CD8-positive, alpha-beta memory T cell (primary cell): ENCODE measurements at places on chromosomes 16 and 17.

DNA sequence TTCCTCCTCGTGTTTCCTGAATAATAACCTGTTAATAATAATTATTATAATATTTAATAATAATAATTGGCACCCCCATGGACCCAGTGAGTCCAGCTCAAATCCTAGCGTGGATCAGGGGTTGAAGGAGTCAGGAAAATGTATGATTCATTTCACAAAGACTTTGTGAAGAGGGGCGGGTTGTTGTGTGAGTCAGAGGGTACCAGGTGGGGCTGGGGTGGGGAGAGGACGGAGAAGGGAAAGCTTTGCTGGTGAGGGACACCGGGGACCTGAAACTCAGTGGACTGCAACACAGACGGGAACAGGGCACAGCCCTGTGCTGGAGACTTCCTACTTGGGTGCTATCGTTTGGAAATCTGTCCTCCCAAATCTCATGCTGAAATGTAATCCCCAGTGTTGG lies 3.1 kb upstream of the ADORA2B start:
- DNase-seq, result no peak

DNA sequence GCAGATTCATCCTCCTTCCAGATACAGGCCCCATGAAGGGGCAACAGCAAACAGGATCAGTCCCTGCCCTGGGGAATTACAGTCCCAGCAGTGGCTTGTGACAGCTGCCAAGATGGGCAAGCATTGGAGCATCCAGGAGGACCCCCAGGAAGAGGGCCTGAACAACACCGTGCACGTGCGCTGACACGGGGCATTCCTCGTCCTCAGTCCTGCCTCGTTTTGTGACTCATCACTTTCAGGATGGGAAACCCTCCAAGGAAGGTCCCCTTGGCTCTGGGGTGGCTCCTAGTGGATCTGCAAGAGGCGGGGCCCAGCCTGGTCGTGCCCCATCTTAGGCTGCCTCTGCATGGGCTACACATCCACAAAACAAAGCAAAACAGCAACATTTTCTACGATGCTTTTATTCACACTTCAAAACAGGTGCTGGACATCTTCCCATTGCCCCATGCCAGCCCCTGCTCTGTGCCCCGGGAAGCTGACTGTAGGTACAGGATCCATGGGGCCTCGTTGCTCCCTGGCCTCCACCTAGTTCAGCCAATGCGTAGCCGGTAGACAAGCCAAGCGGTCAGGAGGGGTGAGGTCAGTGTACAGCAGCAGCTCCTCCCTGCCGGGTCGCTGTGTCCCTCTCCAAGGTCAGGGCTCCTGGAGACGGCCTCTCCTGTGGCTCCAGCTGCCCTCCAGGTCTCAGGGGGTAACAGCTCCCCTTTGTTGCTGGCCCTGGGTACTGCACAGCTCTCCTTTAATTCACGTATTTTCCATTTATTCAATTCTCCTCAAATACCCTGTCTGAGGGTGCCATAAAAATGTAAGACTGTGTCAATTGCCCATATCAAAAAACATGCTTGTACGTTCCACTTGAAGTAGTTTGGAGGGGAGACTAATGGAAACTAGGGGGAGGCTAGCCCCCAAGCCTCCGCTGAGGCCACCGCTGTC lies 32.2 kb downstream of the ACTG1 start:
- no peak for DNase-seq

- no peak for DNase-seq
Measured at GRCh38 chr16:57083485-57084126, 8.8 kb upstream of the CPNE2 start.

GRCh38 chr16:23863511-23864422 lies 28.0 kb downstream of the PRKCB start:
- DNase-seq, result peak; percentile 52

- no peak for DNase-seq
Measured at GRCh38 chr17:2181206-2181896, 122.2 kb downstream of the SMG6 start.

GRCh38 chr17:18100616-18101015 lies 7.9 kb upstream of the MYO15A start:
- no peak for DNase-seq

- no peak for DNase-seq
Measured at GRCh38 chr17:48202959-48203358, 95.4 kb downstream of the SNX11 start.

GRCh38 chr16:2846511-2847310 lies 11.3 kb downstream of the PRSS22 start:
- no peak for DNase-seq

- DNase-seq, result peak; percentile 92
Measured at GRCh38 chr16:50547340-50548124, 664 bp upstream of the NKD1 start.

DNA sequence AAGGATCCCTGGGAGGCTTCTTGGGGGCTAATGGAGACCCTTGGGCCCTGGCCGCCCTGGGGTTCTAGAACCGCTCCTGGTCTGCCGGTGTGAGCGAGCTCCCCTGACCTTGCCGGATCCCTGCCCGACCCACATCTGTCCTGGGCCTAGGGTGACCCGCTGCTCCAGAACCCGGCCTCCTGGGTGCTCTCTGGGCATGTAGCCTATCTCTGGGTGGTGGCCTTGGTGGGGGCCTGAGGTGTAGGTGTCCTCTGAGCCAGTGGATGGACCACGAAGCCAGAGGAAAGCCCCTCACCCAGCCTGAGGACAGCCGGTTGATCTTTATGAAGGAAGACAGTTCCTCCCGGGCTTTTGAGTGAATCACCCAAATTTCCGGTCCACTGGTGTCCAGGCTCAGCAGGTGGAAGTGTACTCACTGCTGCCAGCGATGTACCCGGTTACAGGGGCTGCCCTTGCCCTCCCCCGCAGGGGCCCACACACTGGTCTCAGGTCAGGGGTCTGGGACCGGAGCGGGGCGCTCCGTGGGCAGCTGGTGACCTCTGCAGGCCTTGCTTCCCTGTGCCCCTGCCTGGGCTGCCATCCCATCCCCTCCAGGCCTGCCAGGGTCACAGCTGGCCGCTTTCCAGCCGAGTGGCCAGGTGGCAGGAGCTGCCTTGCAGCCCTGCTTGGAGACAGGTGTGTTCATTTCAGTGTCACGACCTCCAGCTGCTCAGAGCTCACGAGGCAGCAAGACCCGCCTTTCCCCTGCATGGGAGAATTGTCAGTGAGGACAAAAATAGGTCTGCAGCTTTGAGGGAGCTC lies 10.5 kb upstream of the GSE1 start:
- DNase-seq, result no peak

GRCh38 chr16:703406-703805 lies 2.2 kb downstream of the FBXL16 start:
- DNase-seq, result no peak

DNA sequence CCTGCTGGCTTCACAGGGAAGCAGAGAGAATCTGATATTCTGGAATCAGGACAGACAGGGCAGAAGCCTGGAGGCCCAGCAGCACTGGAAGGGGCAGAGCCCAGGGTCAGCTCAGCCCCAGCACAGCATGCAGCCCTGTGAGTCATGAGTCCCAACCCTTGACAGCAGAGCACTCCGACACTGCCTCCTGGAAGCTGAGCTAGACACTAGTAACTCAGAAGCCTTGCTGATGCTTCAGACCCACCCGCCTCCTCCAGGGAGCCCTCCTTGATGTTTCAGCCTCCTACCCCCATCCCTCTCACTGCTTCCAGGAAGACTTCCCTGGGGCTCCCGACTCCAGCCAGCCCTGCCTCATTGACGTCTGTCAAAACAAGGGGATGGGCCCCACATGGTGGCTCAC lies 6.9 kb downstream of the CAMKK1 start:
- DNase-seq, result no peak

GRCh38 chr16:54431997-54432896 lies 145.7 kb upstream of the IRX3 start:
- no peak for DNase-seq

DNA sequence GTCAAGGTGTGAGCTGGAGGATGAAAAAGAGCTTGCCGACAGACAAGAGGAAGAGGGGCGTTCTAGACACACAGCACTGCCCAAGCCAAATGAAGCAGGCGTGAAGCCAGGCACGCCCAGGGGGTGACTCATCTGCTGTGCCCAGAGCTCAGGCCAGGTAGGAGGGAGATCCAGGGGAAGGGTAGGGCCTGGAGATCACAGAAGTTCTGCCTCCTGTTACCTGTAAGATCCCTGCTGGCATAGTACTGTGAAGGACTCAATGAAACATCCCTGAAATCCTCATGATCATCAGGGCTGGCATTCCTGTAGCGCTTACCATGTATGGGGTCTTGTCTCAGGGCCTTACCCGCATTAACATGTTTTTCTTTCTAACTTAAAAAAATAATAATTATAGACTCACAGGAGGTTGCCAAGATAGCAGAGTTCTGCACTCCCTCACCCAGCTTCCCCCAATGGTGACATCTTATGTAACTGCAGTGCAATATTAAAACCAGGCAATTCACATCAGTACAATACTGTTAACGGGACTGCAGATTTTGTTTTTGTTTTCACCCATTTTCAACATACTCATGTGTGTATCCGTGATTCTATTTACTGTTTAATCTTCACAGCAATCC lies 158.6 kb downstream of the XYLT1 start:
- DNase-seq, result no peak

- peak; percentile 54 for DNase-seq
Measured at GRCh38 chr17:9021158-9021991, at the start of gene NTN1. TSS of gene NTN1 (plus strand) at chr17:9021510. CDS start at chr17:9022374, 864 bp downstream.

GRCh38 chr17:4087911-4088693 lies 54.7 kb downstream of the ZZEF1 start:
- no peak for DNase-seq

- no peak for DNase-seq
Measured at GRCh38 chr16:67470359-67470758, 10.6 kb downstream of the ATP6V0D1 start.

DNA sequence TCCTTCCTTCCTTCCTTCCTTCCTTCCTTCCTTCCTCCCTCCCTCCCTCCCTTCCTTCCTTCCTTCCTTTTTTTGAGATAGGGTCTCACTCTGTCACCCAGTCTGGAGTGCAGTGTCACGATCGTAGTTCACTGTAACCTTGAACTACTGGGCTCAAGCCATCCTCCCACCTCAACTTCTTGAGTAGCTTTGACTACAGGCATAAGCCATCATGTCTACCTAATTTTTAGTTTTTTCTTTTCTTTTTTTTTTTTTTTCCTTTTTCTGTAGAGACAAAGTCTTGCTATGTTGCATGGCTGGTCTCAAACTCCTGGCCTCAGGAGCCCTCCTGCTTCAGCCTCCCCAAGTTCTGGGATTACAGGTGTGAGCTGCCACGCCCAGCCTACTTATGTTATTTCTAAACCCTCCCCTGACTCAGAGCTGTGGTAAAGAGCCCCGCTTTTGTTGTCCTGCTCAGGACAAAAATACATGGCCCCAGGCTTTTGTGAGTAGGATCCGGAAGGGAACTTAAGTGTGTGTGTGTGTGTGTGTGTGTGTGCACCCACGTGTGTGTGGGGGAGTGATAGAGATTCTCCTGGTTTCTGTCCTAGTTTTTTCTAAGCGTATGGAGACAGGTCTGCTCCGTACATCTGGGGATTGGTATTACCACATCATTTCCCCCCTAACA lies 67.1 kb downstream of the PRKCB start:
- no peak for DNase-seq

DNA sequence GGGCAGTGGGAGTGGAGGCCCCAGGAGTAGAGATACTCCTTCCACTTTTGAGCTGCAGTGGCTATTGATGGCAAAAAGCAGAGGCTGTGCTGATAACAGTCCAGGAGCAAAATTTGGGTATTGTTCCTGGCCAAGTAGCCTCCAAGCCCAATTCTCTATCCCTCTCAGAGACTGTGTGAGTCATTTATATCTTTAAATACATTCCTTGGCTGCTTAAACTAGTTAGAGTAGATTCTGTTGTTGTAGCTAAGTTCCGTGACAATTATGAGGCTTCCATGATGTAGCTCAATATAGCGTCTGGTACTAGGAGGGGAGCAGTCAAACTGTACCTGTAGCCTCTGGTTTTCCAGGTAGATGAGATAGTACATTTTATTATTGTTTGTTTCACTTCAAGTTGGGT lies 19.9 kb upstream of the UBE2G1 start:
- DNase-seq, result no peak

GRCh38 chr17:33838281-33838680 lies 416.8 kb upstream of the CCL2 start:
- no peak for DNase-seq

DNA sequence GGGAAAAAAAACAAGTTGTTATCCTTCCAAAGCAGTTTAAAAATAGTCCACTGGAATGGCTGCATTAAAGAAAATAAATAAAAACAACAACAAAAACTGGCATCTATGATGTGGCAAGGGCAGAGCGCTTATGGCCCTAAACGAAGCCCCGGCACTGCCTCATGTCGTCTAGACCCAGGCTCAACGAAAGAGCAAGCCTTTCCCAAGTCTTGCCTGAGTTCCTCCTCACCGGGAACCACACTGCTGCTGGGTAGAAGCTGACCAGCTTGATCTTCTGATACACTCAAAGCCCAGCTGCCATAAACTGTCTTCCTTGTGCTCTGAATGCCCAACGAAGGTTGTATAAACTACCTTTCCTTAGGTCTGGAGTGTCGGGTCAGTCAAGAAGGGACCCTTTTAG lies 37.0 kb downstream of the NDEL1 start:
- no peak for DNase-seq

DNA sequence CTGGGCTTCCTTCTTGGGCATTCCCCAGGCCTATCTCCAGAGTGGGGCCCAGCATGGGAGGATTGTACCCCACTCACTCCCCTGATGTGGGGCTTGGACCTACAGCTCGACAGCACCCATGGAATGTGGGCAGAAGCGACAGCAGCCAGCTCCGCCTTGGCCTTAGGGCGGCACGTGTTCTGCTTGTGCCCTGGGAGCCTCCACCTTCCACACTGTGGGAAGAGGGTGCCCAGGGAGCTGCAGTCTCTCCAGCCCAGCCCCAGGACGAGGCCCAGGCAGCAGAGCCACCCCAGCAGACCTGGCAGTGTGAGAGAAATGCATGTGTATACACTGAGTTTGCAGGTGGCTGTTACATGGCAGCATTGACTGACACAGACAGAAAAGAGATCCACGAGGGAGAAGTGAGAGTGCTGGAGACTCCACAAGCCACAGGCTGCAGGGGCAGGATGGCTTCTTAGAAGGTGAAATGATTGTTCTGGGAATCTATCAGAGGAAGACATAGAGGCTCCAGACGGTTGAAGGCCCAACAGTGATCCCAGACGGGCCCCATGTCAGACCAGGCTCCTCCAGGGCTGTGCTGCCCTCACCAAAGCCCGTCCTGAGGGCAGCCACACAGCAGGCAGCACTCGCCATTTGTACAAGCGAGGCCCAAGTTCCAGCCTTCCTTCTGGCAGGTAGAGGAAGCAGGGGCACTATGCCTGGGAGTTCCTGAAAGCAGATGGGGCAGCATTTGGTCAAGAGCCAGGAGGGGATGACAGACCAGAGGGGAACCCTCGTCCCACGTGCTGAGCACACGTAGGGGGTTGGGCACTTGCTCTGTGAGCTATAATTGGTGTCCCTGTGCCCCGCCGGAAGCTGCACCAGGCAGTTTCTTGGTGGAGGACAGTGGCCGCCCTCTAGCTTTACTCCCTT lies 2.8 kb upstream of the DNASE1 start:
- DNase-seq, result no peak

DNA sequence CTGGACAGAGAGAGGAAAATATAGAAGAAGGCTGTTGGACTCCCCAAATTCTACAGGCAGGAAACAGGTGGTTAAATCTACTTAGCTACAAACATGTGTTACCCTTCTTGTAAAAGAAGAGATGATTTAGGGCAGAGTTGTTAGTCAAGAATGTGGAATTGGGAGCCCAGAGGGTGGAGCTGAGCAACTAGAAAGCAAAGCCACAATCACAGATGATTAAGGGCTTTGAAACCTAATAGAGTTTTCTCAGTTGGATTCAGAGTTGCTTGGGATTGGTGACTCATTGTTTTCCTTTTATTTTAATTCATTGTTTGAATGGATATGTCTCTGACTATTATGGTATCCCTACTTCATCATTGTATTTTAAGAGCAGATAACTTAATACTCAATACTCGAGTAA lies 6.2 kb downstream of the ACSM5 start:
- no peak for DNase-seq

GRCh38 chr17:62780269-62780668 lies 27.8 kb downstream of the MARCHF10 start:
- DNase-seq, result no peak
